GM20000 (cell line): ENCODE measurements at places on chromosomes 4 and X.

- DNase-seq, result peak; percentile 3
Observed at GRCh38 chr4:11805842-11806241, 377.1 kb upstream of the HS3ST1 start.

GRCh38 chrX:23811656-23812055, 28.7 kb downstream of the SAT1 start:
- DNase-seq, result no peak

- no peak for DNase-seq
Observed at GRCh38 chr4:121177246-121178137, 13.4 kb upstream of the TNIP3 start.

- peak; percentile 17 for DNase-seq
Observed at GRCh38 chr4:2334826-2335728, 73.2 kb upstream of the MXD4 start.

DNA sequence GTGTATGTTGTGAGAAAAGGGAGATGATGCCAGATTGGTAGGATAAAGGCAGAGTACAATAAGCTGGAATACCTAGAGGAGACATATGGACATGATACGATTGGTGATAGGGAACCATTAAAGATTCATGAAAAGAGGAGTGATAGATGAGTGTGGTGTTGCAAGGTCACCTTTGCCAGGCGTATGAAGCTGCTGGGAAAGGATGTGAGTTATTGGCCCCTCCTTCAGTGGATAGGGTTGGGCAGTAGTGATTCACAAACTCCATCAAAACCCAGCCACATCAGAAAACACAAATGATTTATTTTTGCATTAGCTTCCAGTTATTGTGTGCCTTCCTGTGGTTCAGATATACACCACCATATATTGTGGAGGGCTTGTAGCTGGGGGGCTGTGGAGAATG, 34.3 kb downstream of the TMEM164 start:
- DNase-seq, result no peak
